Fibroblast of upper back skin (primary cell): ENCODE measurements at places on chromosomes 1 and 21.

DNA sequence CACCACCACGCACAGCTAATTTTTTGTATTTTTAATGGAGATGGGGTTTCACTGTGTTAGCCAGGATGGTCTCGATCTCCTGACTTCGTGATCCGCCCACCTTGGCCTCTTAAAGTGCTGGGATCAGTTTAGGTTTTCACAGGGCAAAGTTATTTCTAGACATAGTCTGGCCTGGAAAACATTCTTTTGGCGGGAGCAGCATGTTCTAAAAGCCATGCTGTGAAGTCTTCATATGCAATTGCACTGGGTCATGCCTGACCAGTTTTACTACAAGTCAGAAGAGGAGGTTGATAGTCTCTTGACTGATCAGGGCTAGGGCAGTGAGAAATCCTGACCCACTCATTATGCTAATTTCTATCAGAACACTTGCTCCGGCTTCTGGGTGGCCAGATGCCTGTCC lies 131.6 kb upstream of the POU3F1 start:
- no peak for DNase-seq

DNA sequence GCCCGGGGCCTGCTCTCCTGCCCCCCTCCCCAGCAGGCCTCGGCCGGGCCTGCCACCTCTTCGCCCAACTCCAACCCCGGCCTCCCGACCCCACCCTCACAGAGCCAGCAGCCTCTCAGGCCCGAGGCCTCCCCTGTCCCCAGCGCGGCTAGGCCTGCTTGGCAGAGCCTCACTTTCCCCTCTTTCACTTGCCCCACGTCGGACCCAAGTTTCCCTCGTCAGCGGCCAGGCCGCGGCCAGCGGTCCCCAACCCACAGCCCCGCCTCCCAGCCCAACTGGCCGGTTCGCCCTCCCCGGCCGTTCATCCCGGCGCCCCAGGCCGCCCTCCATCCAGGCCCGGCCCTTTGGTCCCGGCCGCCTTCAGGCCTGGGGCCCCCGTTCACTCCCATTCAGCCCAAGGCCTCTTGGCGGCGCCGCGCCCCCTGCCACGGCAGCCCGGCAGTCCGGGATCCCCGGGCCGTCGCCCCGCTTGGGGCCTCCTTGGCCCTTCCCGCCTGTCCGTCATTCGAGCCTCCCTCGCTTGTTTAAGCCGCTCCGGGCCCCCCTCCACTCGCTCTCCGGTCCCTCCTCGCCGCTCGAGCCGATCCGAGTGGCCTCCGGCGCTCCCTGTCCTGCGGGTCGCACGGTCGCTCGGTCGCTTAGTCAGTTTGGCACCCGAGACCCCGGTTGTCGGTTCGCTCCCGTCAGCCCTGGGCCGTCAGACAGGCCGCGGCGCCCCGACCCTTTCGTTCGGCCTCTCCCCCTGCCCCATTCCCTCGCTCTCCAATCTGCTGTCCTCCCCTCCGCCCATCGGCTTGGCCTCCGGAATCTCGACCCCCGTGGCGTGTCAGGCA lies 1.4 kb downstream of the LRRC41 start:
- peak; percentile 28 for DNase-seq

GRCh38 chr1:224182057-224182865 lies 779 bp upstream of the DEGS1 start:
- no peak for DNase-seq

DNA sequence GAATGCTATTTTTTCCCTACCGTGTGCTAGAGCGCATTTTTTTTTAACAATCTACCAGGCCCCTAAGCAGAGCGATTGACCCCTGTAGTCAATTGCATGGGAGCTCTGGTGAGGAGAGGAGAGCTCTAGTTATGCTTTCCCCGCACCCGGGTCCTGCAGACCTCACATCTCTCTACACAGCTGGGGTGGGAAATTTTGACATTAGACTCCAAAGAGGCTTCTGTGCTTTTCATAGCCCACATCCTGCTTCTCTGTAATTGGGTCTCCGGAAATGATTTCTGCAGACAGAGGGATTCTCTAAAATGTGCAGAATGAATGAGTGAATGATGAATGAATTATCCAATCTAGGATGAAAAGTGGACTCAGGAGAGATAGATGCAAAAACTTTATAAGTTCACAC lies 41.5 kb upstream of the DUSP10 start:
- DNase-seq = no peak

- no peak for DNase-seq
Observed at GRCh38 chr1:186735463-186735862, 55.2 kb upstream of the PTGS2 start.

- no peak for DNase-seq
Observed at GRCh38 chr1:151774256-151774922, 11.1 kb upstream of the MRPL9 start.

DNA sequence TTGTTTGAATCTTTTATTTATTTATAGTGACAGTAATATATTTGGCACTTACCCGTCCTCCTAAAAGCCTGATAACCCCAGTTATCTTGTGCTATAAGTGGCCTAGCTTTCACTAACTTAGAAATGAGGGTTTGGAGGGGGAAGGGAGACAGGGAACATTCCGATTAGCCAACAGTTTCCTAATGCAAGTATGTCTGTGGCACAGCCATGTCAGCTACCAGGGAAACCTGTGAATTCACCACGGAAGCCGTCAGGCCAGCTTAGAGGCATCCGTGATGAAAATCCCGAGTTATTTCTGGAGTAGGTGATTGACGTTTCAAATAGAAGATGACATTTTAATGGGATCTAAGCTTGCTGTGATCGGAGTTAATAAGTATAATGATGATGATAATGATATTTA lies 39.4 kb upstream of the BCL10 start:
- peak; percentile 37 for DNase-seq
